Left colon (tissue), 2 donors: ENCODE measurements at places on chromosomes 7 and 10.

GRCh38 chr10:18104223-18104872 lies 35.9 kb upstream of the CACNB2 start:
- DNase-seq, result no peak

GRCh38 chr7:27165996-27166530 lies 726 bp upstream of the HOXA9 start:
- DNase-seq, result peak; percentile 78

DNA sequence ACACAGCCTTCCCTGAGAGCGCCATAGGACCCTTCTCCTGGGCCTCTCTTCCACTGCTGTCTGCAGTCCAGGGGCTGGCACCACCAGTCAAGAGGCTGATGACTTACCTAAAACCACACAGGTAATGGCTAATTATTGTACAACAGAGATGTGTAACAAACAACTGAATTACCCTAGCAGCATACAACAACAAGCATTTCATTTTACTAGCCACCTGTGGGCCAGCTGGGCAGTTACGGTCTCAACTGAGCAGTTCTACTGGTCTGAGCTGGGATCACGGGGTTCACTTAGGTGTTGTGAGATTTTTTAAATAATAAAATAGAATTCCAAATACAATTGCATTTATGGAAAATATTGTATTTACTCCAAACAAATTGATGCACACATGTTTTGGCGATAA lies 431.9 kb downstream of the TNS3 start:
- DNase-seq, result no peak

DNA sequence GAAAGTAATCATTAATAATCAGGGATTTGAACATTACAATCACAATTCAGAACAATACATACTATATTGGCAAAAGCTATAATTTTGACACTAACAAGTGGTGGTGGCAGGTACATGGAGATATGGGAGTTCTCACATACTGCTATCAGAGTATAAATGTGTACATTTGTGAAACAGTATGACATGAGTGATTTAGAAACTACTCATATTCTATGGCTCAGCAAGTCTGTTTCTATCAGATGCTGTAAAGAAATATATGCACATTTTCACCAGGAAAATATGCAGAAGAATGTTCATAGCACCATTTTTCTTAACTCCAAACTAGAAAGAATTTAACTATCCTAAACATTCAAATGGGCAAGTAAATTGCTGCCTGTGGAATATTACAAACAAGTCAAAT lies 620.0 kb downstream of the SH2D4B start:
- DNase-seq, result no peak

DNA sequence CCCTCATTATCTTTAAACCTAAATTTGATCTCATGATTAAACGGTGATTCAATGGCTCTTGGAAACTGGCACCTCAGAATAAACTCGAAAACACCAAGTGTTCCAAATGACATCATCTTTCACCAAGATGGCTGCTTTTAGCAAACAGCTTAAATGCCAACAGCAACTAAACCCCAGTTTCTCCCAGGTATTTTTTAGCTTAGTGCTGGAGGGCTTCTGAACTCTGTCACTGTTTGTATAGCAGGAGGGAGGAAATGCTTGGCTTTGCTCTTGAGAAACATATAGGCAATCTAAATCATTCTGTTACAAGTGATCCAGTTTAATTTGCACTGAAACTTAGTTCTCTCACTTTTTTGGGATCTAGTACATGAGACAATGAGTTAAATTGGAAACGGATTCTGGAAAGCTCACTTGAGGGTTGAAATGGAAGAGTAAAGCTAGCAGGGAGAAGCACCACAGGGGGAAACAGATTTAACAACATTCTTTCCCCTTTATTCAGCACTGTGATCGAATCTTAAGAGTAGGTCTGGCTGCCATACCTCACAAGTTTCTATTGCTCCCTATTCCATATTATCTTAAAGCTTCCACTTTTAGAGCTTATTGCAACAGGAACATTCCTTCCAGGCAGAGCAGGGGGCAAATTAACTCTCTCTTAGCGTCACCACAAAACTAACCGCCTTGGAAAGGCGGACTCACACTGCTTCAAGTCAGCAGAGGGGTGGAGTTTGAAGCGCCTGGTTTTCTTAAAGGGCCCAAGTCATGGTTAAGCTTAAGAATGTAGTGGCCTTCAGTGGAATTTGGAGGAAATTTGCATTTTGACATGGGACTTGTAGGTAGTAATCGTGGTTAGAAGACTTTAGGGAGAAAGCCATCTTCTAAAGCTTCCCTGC lies 1.8 kb upstream of the CCDC6 start:
- peak; percentile 70 for DNase-seq

GRCh38 chr7:95861041-95861440 lies 88.7 kb downstream of the DYNC1I1 start:
- no peak for DNase-seq

DNA sequence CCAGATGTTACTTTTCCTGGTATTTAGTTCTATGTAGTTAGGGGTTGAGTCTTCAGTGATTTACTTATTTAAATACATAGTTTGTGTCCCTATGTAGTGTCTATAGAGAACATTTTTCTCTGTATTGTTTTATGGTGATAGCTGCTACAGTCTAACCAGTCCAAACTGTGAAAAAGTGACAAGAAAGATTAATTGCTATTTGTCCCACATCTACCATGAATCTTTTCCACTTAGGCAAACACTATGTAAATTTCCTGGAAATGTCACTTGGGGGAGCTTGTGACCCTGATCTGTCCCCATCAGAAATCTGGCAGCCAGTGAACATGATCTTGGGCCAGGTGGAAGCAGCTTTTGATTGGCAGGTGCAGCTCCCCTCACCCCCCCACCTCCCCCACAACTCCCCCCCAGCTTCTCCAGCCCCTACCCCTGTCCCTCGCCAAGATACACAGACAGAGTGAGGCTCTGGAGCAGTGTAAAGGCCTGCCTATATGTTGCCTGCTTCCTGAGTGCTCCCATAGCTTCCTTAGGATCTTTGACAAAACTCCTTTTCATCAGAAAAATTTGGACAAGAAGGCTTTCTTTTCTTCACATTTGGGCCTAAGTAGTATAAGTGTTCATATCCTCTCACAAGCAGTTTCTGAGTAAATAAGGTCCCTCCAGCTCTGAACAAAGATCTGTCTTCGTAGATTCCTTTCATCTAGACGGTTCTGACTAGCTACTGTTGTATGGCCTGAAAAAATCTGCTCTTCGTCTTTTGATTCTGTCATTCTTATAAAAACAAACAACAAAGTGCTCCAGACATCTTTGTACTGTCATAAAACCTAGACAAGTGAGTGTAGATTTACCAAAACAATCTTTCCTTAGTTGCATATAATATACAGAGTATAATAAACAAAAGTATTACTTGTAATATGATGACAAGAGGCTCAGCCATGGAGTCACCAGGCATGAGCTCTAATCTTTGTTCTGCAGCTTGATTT lies 31.5 kb upstream of the SLC13A1 start:
- no peak for DNase-seq

DNA sequence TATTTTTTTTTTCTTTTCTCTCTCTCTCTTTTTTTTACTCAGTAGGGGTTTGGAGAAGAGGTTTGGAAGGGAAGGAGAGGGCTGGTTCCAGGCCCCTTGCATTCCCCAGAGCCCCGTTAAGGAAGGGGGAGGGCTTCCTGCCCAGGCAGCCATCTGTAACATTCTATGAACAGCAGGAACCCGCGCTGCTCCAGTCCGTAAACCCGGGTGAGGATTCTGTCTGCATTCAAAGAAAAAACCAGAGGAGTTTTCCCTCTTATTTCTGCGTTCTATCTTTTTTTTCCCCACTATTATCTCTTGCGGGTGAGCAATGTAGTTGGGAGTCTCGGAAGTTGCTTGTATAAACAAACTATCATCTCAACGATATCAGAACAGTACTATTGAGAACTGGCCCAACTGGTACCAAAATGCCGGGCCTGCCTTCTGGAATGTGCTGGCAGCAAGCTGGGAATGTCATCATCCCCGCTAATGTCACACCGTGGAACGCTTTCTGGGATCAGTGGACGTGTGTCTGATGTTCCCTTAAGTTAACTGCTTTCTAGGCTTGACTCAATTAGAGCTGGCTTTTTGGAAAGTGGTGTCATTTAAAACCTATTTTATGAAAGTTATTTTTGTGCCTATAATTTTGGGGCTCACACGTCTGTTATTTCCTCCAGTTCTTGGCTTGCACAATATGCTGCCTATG lies 153.1 kb upstream of the MEOX2 start:
- peak; percentile 27 for DNase-seq
